ENCODE measurements at places on chromosomes 12 and 14.

GRCh38 chr12:64452559-64453329, 824 bp downstream of the TBK1 start:
- no peak for DNase-seq

DNA sequence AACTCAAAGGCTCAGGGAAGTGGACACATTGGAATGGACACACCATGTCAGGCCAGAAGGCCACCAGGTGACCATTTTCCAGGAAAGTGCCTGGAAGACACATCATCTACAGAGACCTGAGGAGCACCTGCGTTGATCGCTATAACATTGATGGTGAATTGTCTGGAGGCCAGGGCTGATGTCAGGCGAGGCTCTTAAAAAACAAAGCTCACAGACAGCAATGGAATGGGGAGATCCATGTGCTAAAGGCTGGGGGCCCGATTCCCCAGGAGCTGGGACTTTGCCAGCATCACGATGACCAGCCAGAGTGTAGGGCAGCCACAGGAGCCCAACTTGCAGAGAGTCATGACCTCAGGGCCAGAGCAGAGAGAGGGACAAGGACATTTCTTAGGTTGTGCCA, 30.3 kb downstream of the DIO3 start:
- no peak for DNase-seq

- peak; percentile 83 for DNase-seq
These were observed 11.8 kb upstream of the SYNE2 start for GRCh38 chr14:63840981-63841380.

DNA sequence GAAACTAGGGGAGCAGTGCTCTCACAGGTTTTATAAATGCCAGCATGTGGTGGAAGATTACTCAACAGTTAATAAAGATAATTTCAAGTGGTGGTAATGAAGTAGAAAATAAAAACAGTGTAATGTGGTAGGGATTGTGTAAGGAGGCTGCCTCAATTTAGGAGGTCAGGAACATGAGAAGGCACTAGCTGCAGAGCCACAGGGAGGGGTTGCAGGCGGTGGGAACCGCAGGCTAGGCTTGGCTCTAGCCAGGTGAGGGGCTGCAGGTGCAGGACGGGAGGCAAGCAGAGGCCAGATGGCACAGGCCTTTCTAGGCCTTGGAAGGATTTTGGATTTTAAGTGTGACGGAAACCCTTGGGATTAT, 768 bp downstream of the METTL25 start:
- DNase-seq, result peak; percentile 13

- peak; percentile 79 for DNase-seq
These were observed 11.5 kb downstream of the ZFP36L1 start for GRCh38 chr14:68781161-68782021.

DNA sequence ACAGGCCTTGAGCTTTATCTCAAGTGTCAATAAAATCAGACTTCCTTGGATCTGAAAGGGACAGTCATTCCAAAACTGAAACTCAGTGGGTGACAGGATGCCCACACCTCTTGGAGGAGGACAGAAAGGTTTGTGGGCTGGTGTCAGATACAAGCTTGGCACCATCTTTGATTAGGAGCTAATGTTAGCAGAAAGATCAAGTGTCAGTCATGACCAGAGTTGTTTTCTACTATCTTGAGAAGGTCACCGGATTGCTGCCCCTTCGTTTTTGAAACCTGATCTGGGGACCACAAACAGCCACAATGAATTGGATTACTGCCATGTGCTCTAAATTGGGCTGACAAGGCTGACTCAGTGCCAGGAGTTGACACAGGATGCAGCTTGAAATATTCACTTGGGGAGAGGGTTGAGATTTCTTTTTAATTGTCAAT, 88.3 kb downstream of the OTOGL start:
- DNase-seq, result no peak

- no peak for DNase-seq
These were observed 230.8 kb downstream of the FOXN3 start for GRCh38 chr14:89185919-89186855.

- DNase-seq, result no peak
These were observed 157.5 kb downstream of the TGFB3 start for GRCh38 chr14:75824318-75824717.

GRCh38 chr14:30657606-30658163, 35.6 kb downstream of the SCFD1 start:
- DNase-seq, result no peak

DNA sequence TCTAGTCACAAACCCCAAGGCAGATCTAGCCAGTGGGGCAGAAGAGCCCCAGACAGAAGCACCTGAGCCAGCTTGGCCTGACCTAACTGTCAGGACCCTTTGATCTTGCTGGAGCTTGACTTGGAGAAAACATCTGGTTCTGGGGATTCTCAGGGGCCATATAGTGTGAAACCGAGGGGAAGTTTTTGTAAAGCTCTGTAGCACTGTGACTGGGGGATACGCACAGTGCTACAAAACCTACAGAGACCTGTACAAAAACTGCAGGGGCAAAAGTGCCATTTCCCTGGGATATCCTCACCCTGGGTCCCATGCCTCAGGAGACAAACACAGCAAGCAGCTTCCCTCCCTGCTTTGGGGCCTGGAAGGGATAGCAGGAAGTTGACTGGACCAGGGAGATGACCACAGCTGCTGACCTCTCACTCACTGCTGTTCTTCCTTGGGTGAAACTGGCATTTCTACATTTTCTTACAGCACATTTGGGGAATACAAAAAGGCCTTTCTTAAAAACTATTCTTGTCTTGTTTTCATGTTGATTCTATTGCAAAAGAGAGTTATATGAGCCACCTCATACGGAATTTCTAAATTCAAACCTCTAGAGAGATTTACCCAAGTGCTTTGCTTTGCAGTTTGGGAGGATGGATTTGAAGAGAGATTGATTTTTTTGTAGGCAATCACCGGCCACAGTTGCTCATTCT, 140.0 kb downstream of the DAD1 start:
- no peak for DNase-seq

DNA sequence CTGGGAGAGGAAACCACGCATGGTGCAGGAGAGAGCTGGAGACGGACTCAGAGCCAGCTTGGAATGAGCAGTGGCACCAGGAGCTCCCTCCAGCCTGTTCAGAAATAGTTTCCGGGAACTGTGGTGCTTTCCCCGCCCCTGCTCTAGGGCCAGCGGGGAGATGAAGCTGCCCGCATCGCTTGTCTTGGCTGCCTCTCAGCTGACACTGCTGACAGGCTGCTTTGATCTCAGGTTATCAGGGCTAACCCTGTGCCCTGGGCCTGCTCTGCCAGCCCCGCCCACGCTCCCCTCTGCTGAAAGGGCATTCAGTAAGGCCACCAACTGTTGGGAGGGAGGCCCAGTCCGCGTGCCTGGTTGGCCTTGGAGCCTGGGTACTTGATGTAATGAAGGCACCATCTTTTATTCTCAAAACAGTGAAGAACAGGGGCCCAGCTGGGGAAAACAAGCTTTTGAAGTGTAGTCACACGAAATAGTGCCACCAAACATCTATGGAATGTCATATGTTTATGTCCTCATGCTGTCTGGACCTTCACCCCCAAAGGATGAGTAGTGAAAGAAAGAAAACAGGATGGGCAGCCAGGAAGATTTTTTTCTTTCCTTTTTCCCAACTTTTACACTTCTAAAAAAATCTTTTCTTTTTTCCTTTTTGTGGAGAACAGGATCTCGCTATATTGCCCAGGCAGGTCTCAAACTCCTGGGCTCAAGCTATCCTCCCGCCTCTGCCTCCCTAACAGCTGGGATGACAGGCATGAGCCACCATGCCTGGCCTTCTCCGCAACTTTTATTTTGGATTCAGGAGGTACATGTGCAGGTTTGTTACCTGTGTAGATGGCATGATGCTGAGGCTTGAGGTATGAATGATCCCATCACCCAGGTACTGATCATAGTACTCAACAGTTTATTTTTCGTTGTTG, 115.9 kb upstream of the TBX3 start:
- DNase-seq, result no peak

DNA sequence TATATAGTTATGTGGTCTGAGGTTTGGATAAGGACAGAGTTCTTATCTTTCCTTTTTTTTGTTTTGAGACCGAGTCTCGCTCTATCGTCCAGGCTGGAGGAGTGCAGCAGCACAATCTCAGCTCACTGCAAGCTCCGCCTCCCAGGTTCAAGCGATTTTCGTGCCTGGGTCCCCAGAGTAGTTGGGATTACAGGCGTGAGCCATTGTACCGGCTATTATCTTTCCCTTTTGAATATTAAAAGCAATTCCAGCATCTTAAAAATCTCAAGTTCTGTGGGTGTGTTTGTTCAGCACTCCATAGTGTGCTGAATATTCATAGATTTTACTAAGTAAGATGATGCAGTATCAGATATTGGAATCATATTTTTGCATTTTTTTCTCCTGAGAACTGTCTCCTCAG, 404.4 kb upstream of the RGS6 start:
- DNase-seq, result no peak

GRCh38 chr14:81305065-81305464, 84.3 kb upstream of the GTF2A1 start:
- no peak for DNase-seq

GRCh38 chr12:22800332-22800731, 175.4 kb downstream of the ETNK1 start:
- no peak for DNase-seq

DNA sequence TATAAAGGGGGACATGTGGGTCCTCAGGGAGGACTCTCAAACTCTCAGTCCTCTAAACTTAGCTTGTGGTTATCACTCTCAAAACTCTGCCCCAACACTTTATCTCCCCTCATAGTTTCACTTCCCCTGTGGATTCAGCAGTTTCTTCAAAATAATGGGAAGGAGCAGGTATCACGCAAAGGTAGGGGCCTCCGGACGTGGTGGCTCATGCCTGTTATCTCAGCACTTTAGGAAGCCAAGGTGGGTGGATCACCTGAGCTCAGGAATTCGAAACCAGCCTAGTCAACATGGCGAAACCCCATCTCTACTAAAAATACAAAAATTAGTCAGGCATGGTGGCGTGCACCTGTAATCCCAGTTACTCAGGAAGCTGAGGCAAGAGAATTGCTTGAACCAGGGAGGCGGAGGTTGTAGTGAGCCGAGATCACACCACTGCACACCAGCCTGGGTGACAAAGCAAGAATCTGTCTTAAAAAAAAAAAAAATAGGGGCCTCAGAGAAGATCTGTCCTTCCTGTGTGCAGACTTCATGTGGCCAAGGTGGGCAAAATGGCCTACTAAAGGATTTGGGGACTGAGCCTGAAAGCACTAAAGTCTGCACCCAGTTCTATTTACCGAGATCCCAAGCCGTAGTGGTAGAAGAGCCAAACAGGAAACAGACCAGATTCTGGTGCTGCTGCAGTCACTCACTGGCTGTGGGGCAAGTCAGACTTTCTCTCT, 6.4 kb downstream of the ITGB7 start:
- DNase-seq, result peak; percentile 53

GRCh38 chr12:62649412-62650138, 182.9 kb downstream of the MON2 start:
- DNase-seq, result no peak

DNA sequence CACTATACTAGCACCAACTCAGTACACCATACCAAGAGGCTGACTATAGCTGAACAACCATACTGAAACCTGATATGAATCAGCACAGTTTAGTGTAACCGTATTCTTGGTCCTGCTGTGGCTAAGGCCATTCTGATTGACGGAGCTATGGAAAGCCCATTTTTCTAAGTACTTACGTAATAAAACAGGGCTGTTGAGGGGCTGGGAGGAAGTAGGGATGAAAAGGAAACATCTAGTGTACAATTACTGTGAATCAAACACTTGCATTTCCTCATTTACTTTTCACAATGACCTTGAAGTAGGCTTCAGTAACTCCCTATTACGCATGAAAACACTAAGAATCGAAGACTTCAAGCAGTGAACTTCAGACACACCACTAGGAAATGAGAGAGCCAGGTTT, 198.2 kb downstream of the BTG1 start:
- DNase-seq, result no peak

DNA sequence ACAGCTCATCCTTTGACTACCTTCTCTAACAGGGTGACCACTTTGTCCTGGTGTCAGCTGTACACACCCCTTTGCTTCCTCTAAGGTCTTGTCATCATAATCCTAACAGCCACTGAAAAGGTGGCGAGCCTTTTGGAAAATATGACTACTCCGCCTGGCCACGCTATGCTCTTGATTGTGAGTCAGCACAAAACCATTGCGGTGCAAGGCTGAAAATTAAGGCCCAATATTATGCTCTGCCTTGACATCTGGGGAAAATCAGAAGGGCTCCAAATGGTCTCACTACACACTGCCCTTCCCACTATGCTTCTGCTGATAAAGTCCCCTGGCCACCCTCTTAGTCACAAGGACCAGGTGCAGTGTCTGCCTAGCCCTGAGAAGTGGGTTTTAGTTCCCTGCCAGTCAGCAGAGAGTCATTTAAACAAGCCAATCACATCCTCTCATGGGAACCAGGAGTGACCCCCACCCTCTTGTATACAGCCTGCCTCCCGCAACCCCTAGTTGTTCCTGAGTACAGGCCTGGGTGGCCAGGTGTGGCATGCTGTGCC, 34.3 kb downstream of the FGD6 start:
- no peak for DNase-seq

GRCh38 chr12:15278816-15279658, 43.3 kb upstream of the PTPRO start:
- peak; percentile 2 for DNase-seq

GRCh38 chr14:59197695-59198262, 9.3 kb downstream of the DAAM1 start:
- DNase-seq, result no peak

- no peak for DNase-seq
These were observed 9.2 kb downstream of the MLH3 start for GRCh38 chr14:75042035-75042434.

- DNase-seq, result no peak
These were observed 12.2 kb upstream of the CALCOCO1 start for GRCh38 chr12:53739214-53740129.

- peak; percentile 86 for DNase-seq
These were observed at the start of gene BAZ2A for GRCh38 chr12:56630180-56630632. TSS of gene BAZ2A (minus strand) at chr12:56630326. CDS start at chr12:56617530, 12,796 bp downstream.

DNA sequence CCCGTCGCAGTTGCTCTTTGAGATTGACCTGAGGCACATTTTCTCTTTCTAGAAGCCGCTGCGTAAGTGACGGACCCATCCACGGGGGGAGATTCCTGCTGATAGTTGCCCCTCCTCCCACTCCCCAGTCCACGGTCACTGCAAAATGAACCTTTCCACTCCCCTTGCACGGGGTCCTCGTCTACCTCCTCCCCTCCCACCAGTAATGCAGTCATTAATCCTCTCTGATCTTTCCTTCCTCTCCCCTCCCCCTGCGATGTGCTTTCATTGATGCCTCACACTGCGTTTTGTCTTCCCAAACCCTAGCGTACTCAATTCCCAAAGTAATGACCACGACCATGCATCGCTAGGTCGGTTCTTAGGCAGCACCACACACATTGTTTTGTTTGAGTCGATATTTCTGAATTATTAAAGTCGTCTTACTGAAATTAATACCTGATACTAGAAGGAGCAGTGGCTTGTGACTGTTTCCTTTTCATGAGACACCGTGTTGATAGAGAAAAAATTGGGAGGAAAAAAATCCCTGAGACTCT, 857 bp downstream of the ETNK1 start:
- DNase-seq, result peak; percentile 33
